ENCODE measurements at places on chromosomes 3 and 15.

DNA sequence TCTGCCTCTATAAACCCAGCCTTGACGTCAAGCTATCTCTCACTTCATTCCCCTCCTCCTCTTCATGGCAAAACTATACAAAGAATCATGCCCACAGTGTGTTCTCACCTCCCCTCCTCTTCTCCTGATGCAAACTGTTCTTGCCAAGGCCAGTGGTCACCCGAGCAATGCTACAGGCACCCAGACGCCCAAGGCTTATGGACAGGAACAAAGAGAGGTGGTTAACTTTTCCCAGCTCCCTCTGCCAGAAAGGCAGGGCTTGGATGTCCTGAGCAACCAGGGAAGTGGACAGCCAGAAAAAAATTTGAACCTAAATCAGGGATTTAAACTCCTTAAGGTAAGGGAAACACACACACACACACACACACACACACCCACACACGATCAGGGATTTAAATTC lies 5.1 kb downstream of the SLC41A3 start:
- DNase-seq: no peak

DNA sequence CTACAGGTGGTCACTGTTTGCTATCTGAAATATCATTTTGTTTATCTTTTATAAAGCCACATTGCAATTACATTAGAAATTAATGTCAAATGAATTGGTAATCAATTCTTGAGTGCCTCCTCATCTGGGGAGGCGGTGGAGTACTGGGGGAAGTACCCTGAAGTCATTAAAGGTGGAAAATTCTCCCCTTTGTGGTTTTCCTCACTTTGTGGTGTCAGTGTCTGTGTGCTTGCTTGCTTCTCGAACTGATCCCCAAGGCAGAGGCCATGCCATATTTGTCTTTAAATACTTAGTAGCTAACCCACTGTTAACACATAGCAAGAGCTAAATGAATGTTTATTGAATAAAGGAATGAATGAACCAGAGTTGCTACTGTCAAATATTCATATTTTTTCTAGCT lies 40.5 kb upstream of the CCK start:
- no peak for DNase-seq

DNA sequence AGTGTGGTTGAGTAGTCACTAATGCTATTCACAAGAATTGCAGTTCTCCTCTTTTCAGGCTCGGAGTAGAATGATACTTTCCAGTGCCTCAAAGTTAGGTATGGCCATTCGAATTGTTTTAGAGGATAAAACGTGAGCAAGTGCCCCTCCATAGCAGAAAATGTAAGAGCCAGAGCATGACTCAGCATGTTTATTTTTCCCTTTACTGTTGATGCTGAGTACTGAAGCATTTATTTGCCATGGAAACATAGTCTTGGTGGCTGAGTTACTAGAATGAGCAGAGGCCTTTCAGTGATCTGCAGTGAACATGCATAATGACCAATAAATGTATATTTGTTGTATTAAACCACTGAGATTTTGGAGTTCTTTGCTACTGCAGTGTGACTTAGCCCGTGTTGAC lies 540.6 kb downstream of the NLGN1 start:
- DNase-seq: no peak

- DNase-seq: no peak
Observed at GRCh38 chr3:194262176-194262924, 88.8 kb downstream of the CPN2 start.

GRCh38 chr15:31102039-31102321 lies 455 bp upstream of the TRPM1 start:
- no peak for DNase-seq

- DNase-seq: no peak
Observed at GRCh38 chr3:108152274-108152673, 61.4 kb upstream of the CD47 start.

DNA sequence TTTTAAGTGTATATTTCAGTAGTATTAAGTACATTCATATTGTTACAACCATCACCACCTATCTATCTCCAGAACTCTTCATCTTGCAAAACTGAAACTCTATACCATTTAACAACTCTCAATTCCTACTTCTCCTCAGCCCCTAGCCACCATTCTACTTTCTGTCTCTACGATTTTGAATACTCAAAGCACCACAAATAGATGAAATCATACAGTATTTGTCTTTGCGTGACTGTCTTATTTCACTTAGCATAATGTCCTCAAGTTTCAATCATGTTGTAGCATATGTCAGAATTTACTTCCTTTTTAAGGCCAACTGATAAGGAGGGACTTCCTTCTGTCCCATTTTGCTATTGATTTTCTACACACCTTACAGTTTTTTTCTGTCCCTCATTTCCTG lies 593.3 kb downstream of the FHIT start:
- DNase-seq: no peak

DNA sequence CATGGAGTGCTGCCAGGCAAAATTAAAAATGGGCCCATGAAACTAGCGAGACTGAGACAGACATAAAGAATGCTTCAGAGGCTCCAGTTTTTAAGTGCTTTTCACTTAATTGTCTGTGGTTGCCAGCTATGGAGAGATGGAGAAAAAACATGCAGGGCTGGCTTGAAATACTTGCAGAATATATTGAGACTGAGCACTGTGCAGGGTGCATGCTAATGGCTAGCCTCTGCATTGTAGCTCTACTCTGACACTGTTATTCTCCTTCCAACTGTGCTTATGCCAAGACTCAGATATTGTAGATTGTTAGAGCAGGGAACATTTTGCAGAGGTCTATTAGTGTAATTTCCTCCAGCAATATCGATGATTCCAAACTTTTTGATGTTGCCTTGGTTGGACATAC lies 735.0 kb downstream of the PDCD6IP start:
- no peak for DNase-seq

DNA sequence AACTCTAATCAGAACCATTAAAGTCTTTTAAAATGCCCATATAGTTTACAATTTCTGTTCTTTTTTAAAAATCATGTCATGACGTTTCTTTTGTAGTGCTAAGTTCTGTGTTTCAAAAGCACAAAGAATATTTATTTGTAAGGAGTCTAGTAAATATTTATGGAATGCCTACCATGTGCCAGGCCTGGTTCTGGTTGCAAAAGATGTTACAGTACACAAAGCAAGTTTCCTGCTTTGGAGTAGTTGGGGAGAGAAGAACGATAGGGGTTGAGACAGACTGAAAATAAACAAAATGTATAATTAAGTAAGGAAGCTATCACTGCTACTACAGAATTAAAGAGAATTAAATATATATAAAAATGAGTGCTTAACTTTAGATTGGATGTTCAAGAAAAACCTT lies 86.8 kb upstream of the CMSS1 start:
- DNase-seq: no peak

GRCh38 chr15:36914466-36914865 lies 185.9 kb downstream of the MEIS2 start:
- no peak for DNase-seq

- no peak for DNase-seq
Observed at GRCh38 chr15:38212729-38213351, 39.8 kb upstream of the SPRED1 start.

DNA sequence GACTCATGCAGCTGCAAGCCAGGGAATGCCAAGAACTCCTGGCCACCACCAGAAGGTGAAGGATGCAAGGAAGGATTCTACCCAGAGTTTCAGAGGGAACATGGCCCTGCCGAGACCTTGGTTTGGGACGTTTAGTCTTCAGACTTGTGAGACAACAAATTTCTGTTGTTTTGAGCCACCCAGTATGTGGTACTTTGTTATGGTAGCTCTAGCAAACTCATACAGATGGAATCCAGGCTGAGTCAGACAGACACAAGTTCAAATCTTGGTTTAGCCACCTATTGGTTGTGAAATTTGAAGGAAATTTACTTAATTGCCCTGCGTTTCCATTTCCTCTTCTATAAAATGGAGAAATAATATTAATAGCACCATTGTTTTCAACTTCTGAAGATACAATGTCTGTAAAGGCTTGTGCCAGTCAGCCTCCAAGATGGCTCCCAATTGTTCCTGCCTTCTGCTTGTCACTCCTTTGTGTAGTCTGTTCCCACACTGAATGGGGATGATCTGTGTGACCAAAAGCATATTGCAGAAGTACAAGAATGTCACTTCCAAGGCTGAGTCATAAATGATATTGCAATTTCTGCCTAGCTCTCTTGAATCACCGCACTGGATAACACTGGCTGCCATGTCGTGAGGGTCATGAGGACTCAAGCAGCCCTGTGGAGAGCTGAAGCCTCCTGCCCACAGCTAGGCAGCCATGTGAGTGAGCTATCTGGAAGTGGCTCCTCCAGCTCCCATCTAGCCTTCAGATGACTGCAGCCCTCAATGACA lies 223.5 kb upstream of the PROK2 start:
- DNase-seq: no peak

DNA sequence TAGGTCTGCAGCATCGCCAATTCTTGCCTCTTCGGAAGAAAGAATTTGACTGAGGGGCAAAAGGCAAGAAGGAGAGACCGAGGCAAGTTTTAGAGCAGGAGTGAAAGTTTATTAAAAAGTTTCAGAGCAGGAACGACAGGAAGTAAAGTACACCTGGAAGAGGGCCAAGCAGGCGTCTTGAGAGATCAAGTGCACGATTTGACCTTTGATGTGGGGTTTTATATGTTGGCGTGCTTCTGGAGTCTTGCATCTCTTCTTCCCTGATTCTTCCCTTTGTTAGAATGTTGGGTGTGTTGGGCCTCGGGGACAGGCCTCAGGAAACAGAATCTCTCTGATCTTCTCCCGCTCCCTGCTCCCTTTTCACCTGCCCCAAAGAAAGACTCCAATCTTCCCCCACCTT lies 40.6 kb upstream of the FLNB start:
- DNase-seq: no peak

GRCh38 chr3:71099997-71100719 lies 483.4 kb downstream of the FOXP1 start:
- no peak for DNase-seq

DNA sequence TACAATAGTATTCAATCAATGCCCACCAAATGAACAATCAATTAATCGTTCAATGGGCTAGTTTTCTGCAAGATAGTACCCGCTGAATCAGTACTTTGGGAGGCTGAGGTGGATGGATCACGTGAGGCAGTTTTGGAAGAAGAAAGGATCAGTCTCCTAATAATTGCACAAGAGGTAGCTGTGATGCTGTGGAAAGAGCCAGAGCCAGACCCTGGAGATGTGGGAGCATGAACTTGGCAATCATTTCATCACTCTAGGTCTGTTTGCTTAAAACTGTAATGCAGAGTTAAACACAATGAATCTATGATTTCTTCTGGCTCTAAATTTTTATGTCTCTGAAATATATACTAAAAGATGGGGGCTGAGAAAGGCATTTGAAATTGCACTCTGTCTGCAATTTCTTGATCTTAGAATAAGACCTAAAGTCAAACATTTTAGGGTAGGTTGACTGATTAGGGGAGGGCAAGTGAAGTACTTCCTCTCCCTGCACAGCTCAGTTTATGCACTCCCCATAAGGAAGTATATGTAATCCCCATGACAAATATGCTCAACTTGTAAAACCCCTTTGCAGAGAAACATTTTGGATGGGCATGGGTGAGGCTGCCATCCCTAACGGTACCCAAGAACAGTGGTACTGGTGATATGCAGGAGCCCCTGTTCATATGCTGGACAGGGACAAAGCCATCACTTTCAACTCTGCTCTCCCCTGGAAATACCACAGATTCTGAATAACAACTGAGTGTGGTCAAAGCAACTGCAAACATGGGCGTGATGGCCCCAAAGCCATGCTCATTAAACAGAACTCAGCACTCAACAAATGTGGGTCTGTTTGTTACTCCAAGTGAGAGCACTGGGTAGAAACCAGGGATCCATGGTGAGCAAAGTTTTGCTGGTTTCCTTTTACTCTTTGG lies 28.6 kb upstream of the SPATA12 start:
- no peak for DNase-seq

- no peak for DNase-seq
Observed at GRCh38 chr3:50572158-50572557, 2.8 kb downstream of the HEMK1 start.

- no peak for DNase-seq
Observed at GRCh38 chr3:186989429-186989828, 59.1 kb downstream of the ST6GAL1 start.

DNA sequence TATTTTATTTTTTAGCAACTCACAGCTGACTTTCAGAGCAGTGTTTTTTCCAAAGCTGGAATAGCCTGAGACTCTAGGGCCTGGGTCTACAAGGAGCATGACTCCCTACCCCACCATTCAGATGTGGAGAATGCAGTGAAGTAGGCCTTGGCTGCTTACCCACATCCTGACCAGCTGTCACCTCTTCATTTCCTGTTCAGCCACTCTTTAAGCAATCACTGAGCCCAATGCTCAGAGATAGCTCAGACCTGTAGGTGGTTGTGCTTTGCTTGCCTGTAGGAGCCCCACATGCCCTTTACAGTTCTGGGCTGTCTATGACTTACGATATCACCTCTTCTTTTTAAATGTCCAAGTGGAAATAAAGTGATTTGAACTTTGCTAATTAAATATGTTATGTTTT lies 148.1 kb downstream of the NEK11 start:
- DNase-seq: no peak

GRCh38 chr3:188949996-188950395 lies 221.8 kb upstream of the TPRG1 start:
- DNase-seq: no peak

- DNase-seq: no peak
Observed at GRCh38 chr15:78390826-78391225, 47.2 kb upstream of the IREB2 start.

DNA sequence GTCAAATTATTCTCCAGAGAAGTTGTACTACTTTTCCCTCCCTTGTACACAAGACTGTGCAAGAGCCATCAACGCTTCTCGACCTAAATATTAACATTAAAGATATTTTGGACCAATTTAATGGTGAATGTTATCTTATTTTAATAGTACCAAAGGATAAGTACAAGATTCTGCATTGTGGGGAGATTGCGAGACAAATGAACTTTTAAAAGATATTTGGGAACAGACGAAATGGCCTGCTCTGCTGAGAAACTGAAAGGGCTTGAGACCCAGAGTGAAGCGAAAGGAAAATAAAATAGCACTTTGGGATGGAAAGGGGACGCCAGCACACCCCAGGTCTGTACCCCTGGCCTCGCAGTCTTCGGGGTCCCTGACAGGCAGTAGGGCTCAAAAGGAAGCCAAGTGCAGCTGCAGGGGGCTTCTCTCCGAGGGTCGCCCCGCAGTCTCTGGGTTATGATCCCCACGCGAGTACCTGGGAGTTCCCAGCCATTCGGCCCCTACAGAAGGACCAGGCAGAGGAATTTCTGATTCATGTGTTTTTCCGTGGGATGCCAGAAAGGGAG lies 97.6 kb upstream of the VGLL3 start:
- DNase-seq: no peak

DNA sequence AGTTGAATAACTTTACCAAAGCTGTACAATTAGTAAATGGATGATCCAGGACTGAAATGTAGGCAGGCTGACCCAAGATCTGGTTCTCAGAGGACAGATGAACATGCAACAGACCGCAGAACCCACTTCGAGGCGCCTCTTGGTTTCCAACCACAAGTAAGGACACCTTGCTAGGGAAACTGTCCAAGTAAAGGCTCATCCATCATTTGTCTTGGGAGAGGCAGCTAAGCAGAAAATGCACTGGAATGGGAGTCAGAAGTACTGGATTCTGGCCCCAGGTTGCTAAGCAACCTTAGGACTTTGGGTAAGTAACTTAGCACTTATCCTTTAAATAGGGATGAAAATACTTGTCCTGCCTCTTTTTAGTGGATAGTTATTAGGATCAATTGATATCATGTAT lies 366.3 kb upstream of the LRRC3B start:
- no peak for DNase-seq

All from HS-5 (cell line).